Psoas muscle (tissue), 8 donors: ENCODE measurements at places on chromosomes 2 and 18. TPM values are rescaled to one million over a fixed set of nuclear protein-coding genes. Genes with fewer than 3 reads are reported as not detected.
A peak's percentile ranks its signal among the peaks of the same experiment; 100 is the strongest.

- no peak for DNase-seq
Measured at GRCh38 chr2:234453216-234453615, 43.7 kb downstream of the ARL4C start.

GRCh38 chr18:21203542-21204241, 38.3 kb upstream of the GREB1L start:
- no peak for DNase-seq

GRCh38 chr2:238696786-238697185, 151.1 kb upstream of the TWIST2 start:
- no peak for DNase-seq

- no peak for DNase-seq
Measured at GRCh38 chr2:49616800-49617199, 462.5 kb upstream of the FSHR start.

DNA sequence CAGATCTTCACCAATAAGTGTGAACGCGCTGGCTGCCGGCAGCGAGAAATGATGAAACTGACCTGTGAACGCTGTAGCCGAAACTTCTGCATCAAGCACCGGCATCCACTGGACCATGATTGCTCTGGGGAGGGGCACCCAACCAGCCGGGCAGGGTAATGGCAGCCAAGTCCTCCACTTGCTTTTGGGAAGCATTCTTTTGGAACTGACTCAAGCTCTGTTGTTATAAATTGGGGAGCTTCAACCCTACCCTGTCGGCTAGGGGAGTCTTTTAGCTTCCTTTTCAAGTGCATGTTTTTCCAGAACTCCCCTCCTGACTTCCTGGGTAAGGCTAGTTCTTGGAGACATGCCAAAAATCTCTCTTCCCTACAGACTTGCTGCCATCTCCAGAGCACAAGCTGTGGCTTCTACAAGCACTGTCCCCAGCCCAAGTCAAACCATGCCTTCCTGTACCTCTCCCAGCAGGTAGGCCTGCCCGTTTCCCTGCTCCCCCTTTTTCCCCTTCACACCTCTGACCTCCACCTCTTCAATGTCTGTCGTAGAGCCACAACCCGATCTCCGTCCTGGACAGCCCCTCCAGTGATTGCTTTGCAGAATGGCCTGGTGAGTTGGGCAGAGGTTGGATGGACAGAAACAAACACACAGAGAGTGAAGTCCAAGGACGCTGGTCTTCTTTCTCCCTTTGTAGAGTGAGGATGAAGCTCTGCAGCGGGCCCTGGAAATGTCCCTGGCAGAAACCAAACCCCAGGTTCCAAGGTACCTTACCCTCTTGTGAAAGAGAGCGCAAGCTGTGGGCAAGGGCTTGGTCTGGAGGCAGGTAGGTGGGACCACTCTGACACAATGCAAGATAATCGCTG, 1.5 kb downstream of the ZFAND2B start:
- DNase-seq = no peak

- no peak for DNase-seq
Measured at GRCh38 chr2:145350011-145350410, 830.1 kb upstream of the ZEB2 start.

DNA sequence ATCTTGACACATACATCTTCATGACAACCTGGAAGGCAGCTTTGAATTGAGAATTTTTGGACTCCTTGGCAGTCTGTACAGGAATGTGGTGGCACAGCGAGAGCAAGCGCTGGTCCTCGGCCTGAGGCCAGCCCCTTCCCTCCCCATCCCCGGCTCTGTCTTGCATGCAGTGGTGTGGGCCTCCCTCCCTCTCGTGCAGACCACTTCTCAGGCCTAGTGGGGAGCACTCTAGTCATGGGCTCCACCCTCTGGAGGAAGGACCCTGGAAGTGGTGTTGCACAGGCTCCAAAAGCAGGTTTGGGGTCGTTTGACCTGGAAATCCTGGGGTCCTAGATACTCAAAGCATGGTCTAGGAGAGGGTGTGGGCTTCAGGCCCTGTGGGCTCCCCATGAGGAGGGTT, 32.3 kb downstream of the ADCYAP1 start:
- no peak for DNase-seq

DNA sequence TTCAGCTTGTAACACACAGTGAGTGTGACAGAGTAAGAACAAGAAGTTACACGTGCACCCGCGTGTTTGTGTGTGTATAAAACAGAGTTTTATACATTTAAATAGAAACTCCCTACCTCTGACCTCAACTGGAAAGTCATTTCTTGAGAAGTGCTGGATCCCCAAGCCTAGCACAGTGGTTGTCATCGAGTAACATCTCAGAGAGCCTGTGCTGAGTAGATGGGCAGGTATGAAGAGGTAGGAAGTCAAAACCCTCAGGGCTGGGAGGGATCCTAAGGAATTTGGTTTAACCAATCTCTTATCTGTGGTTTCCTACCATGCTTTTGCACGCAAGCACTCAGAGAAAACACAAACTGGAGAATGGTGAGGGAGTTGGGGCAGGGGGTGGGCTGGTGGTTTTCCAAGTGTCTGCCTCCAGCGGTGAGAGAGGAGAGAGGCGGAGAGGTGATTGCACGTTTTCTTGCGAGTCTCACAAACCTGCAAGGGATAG, 9.2 kb downstream of the ACOXL start:
- DNase-seq = no peak

DNA sequence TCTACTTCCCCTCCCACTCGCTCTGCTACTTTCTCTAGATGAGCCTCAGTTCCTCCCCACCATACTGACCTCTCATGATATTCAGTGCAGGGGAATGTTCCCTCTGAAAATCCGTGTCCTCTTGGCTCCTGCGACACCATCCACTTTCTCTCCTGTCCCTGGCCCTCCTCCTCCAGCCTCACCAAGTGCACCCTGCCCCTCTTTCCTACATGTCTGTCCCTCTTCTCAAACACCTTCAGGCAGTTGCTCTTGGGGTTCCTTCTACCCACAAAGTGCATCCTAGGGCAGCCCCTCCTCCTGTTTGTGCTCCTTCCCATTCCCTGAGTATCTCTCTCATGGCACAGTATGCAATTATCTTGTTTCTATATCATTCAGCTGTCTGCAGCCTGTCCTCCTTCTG, 246.4 kb upstream of the RAB6C start:
- no peak for DNase-seq

DNA sequence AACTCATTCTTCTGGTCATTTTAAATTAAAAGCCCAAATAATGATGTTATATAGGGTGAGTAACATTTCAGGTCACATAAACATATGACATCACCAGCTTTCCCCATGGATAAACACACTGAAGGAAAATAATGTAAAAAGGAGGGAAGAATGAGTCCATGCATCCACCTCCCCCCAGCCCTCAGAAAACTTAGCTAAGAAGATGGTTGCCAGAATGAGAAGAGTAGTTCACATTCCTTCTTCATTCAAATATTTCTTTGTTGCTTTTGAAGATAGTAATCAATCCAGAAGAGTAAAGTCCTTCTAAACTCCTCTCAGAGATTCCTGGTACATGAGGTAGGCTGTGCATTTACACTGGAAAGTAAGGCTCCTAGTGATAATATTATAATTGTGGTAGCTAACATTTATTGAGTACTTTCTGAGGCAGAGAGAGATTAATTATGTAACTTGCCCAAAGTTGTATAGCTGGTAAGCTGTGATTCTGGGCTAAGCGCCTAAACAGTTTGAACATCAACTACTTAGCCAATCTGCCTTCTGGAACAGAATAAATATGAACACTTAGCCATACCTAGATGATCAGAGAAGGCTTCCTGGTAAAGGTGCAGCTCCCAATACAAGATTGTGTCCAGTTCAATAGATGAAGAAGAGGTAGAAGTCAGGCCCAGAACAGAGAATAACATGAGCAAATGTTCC, 256.7 kb upstream of the FN1 start:
- DNase-seq = no peak

DNA sequence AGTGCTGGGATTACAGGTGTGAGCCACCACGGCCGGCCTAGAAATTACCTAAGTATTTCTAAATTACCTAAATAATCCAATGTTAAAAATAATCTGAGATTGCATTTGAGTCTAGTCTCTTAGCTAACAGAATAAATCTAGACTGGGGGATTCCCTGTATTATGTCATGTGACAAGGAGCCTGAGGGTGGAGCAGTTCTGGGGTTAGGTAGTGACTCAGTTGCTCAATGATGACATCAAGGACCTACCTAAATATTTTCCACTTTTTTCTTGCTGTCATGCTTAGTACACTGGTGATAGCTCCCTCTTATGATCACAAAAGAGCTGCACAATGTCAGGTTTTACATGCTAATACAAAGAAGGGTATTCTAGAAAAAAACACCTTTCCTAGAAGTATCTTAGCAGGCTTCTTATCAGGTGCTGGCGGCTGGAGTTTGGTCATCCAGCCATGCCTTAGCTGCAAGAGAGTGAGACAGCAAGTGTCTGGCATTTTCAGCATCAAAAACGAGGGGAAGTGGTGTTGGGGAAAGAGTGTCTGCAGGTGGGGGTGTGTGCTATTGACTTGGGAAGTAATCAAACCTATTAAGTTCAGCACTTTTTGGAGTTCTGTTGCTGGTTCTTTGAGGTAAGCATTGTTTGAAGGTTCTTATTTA, 17.5 kb upstream of the CEP192 start:
- no peak for DNase-seq

- no peak for DNase-seq
Measured at GRCh38 chr18:56869189-56869777, 218.1 kb downstream of the WDR7 start.

- no peak for DNase-seq
Measured at GRCh38 chr2:165575044-165575615, 105.6 kb downstream of the CSRNP3 start.

GRCh38 chr2:88110830-88111229, 17.0 kb downstream of the FABP1 start:
- DNase-seq = no peak

DNA sequence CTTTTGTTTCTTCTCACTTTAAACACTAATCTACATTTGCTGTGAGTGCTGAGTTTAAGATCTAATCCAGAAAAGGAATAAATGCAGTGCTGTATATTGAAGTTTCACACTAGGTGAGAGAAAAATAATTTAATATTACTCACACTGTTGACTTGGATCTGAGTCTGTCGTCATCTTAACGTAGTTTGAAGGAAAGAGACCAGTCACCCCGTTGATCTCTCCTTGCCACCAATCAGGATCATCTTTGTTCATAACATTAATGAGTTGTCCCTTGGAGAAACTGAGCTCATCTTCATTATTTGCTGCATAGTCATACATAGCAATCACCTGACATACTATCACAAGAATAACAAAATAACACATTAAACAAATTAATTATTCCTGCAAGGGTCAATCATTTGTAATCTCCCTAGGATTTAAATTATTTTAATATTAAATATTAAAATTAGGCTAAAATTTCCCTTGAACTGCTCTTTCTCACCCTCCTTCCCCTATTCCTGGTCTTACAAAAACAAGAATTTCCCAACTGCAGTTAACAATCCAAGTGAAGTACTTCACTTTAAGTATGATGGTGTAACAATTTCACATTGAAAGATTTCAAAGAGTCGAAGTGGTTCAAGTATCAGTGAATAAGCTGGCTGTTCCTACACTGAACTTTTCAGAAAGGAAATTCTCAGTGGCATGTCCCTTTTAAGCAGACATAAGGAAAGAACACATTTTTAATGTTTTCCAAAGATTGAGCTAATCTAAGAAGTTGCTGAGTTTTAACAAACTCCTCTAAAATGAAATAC, 71.3 kb downstream of the FAM228A start:
- no peak for DNase-seq

GRCh38 chr2:118902266-118903028, 39.5 kb upstream of the MARCO start:
- no peak for DNase-seq

GRCh38 chr2:117607202-117607601, 207.3 kb upstream of the DDX18 start:
- DNase-seq = no peak

GRCh38 chr2:239247401-239248245, 153.2 kb downstream of the HDAC4 start:
- peak; percentile 53 for DNase-seq

DNA sequence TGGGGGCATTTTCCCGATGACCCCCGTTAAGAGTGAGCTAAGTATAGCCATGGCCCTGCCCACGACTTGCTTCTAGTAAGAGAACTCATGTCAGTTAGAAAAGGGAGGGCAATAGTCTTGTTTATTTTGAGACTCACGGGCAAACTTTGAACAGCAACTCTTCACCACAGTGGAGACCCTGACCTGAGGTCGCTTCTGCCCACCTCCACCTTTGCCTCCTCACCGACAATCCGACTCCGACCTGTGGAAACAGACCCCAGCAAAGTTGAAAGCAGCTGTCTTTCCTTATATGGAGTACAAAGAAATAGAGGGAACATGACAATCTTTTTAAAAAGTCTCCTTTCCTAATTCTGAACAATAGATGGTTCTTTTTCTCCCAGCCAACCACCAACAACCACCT, 155.0 kb upstream of the GCFC2 start:
- peak; percentile 14 for DNase-seq

MC5R gene
- not detected for polyA plus RNA-seq

CREG2 gene
- polyA plus RNA-seq = 0.04 TPM

DSG1 gene
- polyA plus RNA-seq = not detected

SERPINE2 gene
- polyA plus RNA-seq = 2.4 TPM

FIGN gene
- polyA plus RNA-seq = 0.30 TPM

TMEM200C gene
- polyA plus RNA-seq = not detected
